ENCODE measurements at places on chromosomes 12 and 14.

DNA sequence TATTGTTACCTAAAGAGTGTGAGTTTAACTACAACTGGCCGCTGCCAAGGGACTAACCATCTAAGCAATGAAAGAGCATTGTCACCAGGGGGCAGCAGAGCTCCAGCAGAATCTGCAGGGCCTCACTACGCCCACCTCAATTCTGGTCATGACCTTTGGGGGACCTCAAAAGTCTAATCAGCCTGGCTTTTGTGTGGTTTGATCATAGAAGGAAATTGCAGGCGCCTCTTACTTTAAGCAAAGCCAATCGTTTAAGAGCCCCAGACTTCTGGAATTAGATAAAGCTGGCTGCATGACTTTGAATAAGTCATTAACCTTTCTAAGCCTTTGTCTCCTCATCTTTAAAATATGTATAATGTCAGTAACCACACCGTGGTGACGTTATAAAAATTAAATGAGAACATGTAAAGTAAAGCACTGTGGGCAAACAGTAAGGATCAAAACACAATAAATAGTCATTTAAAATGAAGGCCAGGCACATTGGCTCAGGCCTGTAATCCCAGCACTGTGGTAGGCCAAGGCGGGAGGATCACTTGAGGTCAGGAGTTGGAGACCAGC, 58.6 kb downstream of the TBX3 start:
- DNase-seq, result peak; percentile 45

DNA sequence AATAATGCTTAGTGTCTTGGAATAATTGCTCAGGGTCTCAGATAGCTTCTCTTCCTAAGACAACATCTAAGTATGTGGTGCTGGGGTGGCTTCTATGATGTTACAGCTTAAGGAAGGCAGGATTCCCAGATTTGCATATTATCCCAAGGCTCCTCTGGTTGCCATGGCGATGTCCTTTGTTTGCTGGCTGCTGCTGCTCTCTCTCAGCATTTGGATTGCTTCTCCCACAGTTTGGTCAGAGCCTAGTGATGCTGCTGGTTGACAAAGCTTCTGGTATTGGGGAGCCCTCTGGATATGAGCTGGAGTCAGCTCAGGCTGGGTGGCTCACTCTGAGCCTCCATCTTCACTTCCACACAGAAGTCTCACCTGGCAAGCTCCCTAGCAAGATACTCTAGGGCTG, 56.4 kb upstream of the FBXO33 start:
- DNase-seq, result no peak

GRCh38 chr14:95057147-95057546, 100.2 kb downstream of the DICER1 start:
- DNase-seq, result no peak

DNA sequence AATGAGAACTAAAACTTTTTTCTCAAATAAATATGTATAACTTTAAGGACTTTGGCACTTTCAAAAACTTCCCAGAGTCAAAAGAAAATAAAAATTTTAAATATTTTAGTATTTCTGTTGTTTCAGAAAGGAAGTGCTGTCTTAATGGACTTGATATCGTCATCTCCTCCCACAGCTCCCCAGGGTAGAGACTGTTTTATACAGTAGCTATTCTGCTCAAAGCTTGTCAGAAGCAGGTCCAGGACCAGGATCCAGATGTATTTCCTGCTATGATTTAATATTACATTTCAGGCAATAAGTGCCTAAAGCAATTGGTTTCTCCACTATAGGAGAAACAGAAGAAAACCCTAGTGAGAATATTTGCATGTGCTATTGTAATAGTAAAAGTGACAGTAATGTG, 218.5 kb upstream of the G2E3 start:
- no peak for DNase-seq

DNA sequence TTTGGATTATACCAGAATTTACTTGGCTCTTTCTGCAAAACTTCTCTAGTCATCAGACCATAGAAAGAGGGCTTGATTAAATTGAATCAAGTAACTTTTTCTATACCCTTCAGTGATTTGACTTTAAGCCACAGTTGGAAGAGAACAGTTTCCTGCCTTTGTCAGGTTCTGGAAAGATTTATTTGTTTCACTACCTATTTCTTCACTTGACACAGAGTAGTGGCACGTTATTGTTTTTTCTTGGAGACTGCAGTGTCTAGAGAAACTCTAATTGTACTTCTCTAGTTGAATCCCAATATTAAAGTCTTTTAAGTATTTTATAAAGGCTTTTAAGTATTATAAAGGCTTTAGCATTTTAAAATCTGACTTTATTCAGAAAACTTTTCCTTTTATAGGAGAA, 138.1 kb downstream of the TMEM117 start:
- no peak for DNase-seq

DNA sequence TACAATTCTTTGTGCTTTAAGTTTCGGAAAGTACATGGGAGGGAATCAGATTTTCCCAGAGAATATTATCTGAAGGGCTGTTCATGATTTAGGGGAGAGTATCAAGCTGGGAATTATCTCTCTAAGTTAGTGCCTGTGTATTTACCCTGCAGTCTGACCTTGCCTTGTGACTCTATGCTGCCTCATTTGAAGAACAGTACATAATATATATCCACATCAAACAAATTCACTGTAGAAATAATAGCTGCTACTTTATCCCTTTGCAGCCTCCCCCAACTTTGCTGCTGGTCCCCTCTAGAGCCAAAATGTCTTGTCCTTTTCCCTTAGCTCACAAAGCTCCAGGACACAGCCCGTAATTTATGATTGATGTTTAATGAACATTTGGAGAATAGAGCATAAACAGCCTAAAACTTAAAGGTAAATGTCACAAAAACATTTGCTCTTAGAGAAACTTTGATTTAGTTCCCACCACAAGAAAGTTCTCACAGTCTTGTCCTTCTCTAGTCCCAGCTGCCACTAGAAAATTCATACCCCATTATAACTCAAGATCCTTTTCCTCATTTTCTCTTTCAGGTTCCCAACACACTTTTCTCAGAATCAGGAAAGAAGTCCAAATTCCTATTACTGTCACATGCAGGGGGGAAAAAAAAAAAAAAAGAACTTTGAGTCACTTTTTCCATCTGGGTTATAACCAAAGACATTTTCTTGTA, 1009.6 kb downstream of the FLRT2 start:
- no peak for DNase-seq

- no peak for DNase-seq
Measured at GRCh38 chr12:11702959-11703358, 53.5 kb downstream of the ETV6 start.

DNA sequence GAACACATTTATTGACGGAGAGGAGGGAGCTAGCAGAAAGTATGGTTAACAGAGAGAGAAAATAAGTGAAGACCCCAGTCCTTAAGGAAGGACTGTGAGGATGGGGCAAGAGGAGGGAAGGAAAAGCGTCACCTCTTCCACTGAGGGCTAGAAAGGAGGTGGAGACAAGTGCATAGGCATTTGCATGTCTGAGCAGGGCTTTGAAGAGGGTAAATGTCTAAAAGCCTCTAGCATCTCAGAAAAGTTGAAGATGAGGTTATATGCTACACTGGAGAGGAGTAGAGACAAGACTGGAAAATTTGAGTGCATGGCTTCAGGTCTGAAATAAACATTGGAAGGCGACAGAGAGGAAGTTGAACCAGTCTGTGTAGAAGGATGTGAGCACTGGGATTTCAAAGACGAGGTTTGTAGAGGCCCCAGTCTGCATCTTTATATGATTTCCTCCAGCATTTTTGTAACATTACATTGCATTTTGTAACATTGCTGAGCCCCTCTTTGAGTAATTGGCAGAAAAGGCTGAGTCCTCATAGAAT, 98.5 kb upstream of the IFNG-AS1 start:
- no peak for DNase-seq

- DNase-seq, result no peak
Measured at GRCh38 chr12:40648519-40648918, 43.7 kb upstream of the CNTN1 start.

- no peak for DNase-seq
Measured at GRCh38 chr14:90495357-90496276, 98.8 kb downstream of the CALM1 start.

GRCh38 chr12:49969651-49970429, 2.9 kb upstream of the AQP6 start:
- no peak for DNase-seq

GRCh38 chr12:14514154-14514842, 53.4 kb downstream of the PLBD1 start:
- DNase-seq, result peak; percentile 27

- DNase-seq, result peak; percentile 55
Measured at GRCh38 chr14:24132061-24132685, 1.7 kb downstream of the FITM1 start.

GRCh38 chr14:100677554-100678468, 48.9 kb upstream of the DLK1 start:
- DNase-seq, result no peak

- no peak for DNase-seq
Measured at GRCh38 chr12:9024512-9024911, 35.2 kb downstream of the KLRG1 start.

DNA sequence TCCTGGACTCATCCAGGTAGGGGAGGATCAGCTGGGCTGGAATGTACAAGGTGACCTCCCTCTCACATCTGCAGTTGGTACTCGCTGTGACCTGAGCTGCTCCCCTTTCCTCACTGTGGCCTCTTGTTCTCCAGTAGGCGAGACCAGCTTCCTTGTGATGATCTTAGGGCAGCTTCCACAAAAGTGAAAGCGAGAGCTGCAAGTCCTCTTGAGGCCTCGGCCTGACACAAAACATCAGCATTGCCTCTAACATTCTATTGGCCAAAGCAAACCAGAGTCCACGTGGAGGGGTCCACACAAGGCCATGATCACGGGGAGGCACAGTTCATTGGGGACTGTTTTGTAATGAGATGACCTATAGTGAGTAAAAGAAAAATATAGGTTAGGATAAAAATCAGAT, 127.5 kb downstream of the SMOC1 start:
- DNase-seq, result no peak

DNA sequence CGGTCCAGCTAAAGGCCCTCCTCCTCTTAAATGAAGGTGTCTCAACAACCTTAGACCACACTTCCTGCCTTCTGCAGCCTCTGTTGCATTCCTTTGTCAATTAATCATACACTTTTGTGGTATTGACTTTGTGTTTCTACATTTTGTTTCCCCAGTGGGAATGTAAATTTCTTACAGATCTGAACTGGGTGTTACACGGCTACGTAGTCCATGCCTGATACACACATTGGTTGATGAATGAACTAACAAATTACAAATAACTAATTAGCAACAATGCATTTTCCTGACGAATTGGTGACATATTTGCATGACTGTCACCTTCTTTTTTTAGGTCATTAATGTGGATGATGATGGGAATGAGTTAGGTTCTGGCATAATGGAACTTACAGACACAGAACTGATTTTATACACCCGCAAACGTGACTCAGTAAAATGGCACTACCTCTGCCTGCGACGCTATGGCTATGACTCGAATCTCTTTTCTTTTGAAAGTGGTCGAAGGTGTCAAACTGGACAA, 15.2 kb upstream of the CCT2 start:
- DNase-seq, result no peak

GRCh38 chr14:72739446-72740405, 154.2 kb downstream of the DPF3 start:
- DNase-seq, result no peak

Measured in NCI-H774 (cell line).